Keratinocyte (primary cell): ENCODE measurements at places on chromosomes 7 and 10. TPM values are rescaled to one million over a fixed set of nuclear protein-coding genes. Genes with fewer than 3 reads are reported as not detected.
A peak's percentile ranks its signal among the peaks of the same experiment; 100 is the strongest.

DNA sequence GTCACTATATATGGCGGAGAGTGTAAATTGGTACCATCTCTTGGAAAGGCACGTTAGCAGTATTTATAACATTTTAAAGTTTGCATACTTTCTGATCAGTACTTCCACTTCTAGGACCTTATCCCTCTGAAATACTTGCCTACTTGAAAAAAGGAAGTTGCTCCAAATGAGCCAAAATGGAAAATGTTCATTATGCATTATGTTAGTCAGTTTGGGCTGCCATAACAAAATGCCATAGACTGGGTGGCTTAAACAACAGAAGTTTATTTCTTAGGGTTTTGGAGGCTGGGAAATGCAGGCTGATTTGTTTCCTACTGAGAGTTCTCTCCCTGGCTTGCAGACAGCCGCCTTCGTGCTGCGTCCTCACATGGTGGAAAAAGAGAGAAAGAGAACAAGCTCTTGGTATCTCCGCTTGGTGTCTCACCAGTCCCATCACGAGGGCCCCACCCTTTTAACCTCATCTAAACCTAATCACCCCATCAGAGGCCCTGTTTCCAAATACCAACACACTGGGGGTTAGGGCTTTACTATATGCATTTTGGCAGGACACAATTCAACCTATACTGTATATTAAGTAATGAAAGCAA lies 6.9 kb downstream of the SNX10 start:
- no peaks in the 10 kb centered on the region for H3K27me3 ChIP-seq
- no peaks in the 10 kb centered on the region for H3K4me1 ChIP-seq
- no peak overlapping the region for H3K4me3 ChIP-seq
- DNase-seq, result no peak
- no peak overlapping the region for H3K27ac ChIP-seq
- no peaks in the 10 kb centered on the region for H3K36me3 ChIP-seq

- peaks cover 18% of the 10 kb centered on the region for H3K36me3 ChIP-seq
- no peak for DNase-seq
- peak within 1 kb of the TSS; percentile 59 for H3K27ac ChIP-seq
- no peaks in the 10 kb centered on the region for H3K27me3 ChIP-seq
- H3K4me1 ChIP-seq, result peaks cover 6% of the 10 kb centered on the region
These were observed at the start of gene EPHB4 for GRCh38 chr7:100827330-100828226. Gene EPHB4, minus strand, starts transcription at chr7:100827523. Its CDS starts 493 bp downstream, at chr7:100827030.

The PLPP4 gene
- 0.76 to 1.1 TPM (median 0.99 TPM) in 3 replicates for polyA plus RNA-seq

DNA sequence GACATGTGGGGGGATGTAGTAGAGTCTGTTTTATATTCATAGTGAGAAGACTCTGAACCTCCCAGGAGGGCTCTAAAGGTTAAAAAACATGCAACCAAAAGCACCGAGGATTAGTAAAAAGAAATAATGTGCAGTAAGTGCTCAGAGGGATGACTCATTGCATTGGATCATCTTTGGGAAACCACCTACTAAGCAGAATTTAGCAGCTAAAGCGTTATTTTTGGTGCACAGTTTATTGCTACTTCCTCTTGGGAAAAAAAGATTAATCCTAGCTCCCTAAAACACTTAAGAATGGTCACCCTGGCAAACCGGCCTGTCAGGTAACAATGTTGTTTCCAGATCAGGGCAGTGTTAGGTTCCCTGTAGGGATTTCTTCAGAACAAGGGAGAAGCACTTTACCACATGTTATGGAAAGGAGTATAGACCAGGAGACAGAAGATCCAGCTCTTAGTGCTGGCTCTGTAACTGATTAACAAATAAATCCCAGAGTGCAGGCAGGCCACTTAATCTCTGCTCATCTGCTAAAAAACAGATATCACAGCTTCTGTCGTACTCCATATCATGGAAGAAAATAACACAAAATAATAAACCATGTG lies 44.8 kb upstream of the FAM133B start:
- no peak for DNase-seq
- H3K36me3 ChIP-seq, result peaks cover 8% of the 10 kb centered on the region
- peak overlapping the region; percentile 90 for H3K27ac ChIP-seq
- peaks cover 41% of the 10 kb centered on the region for H3K4me1 ChIP-seq

- H3K27me3 ChIP-seq, result no peaks in the 10 kb centered on the region
- peaks cover 2% of the 10 kb centered on the region for H3K36me3 ChIP-seq
- H3K27ac ChIP-seq, result no peak overlapping the region
- no peaks in the 10 kb centered on the region for H3K4me1 ChIP-seq
These were observed 11.1 kb downstream of the ZNF775 start for GRCh38 chr7:150390205-150390604.

DNA sequence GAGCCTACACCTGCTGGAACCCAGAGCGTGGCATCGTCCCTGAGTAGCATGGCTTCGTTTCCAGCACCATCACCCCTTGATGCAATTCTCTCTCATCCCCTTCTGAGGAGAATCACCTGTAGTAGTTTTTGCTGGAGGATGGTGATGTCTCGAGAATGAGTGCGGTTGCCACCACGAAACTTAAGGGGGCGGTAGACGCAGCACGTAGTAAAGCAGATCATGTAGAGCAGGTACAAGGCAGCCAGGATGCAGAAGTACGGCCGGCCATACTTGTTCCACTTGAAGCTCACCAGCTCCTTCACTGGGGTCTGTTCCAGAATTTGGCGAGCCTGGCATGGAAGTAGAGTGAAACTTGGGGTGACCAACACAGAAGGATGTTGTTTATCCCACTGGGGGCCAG lies 8.1 kb downstream of the TRPV5 start:
- no peak overlapping the region for H3K27ac ChIP-seq
- no peaks in the 10 kb centered on the region for H3K27me3 ChIP-seq
- no peaks in the 10 kb centered on the region for H3K36me3 ChIP-seq

The AZGP1 gene
- 0.14 to 1.3 TPM (median 1.3 TPM) in 3 replicates for polyA plus RNA-seq

The TIMM23B gene
- polyA plus RNA-seq, result 15.4 to 18.4 TPM (median 16.4 TPM) in 3 replicates

DNA sequence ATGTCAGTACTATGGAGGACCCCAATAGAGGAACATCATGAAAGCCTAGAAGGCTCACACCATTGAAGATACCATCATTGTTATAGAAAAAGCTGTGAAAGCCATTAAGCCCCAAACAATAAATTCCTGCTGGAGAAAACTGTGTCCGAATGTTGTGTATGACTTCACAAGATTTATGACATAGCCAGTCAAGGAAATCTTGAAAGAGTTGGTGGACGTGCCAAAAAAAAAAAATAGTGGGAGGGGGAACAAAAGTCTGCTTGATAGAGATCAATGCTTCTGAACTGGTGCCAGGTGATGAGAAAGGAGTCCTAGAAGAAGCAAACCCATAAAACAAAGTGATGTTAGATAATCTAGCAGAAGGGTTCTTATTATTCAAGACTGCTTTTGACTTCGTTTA lies 41.2 kb downstream of the RALA start:
- H3K27me3 ChIP-seq, result no peaks in the 10 kb centered on the region
- H3K36me3 ChIP-seq, result no peaks in the 10 kb centered on the region
- DNase-seq, result no peak
- H3K4me3 ChIP-seq, result no peak overlapping the region
- H3K4me1 ChIP-seq, result no peaks in the 10 kb centered on the region

The CPA5 gene
- polyA plus RNA-seq, result 0.24 to 0.35 TPM (median 0.27 TPM) in 3 replicates
